CD4-positive, CD25-positive, alpha-beta regulatory T cell (primary cell): ENCODE measurements at places on chromosomes 4 and X. TPM values are rescaled to one million over a fixed set of nuclear protein-coding genes. Genes with fewer than 3 reads are reported as not detected.

Gene TMPRSS11B
- total RNA-seq: not detected

DNA sequence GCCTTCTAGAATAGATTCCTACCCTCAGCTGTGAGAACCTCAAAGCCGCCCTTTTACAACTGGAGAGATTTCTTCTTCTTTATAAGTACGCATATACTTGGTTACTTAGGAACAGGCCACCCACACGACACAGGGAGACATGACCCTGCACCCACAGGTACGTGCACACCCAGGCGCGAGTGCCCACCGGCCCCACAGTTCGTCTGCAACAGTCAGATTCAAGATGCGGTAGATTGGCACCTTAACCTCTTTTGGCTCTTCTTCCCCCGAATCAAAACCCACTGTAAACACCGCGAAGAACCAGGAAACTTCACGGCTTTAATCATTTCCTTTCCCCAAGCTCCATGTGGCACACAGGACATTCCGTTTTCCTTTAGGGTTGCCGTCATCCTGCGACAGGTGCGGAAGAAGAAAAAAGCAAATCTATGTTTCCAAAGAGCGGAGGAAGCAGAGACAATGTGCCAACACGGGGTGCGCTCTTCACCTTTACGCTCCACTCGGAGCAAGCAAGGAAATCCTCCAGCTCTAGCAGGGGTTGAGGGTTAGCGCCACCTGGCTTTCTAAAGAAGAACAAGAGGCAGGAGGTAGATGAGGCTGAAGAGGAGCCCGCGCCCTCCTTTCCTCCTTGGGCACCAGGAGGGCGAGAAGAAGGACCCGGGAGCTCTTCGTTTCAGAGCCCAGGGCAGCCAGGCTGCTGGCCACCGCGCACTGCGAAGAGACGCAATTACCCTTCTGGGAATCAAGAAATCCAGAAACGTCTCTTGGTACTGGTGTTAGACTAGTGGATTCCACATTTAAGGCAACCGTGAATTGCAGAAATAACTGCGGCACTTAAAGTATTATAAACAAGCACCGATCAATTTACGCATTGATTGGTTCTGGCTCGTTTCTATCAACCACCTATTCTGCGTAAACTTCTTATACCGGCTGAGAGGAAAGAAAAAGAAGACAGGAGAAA, 35.7 kb downstream of the HAND2 start:
- DNase-seq: peak; percentile 81

Gene GPC4
- total RNA-seq: not detected

Gene LIMCH1
- total RNA-seq: 0.07 TPM

Gene GABRG1
- total RNA-seq: not detected

DNA sequence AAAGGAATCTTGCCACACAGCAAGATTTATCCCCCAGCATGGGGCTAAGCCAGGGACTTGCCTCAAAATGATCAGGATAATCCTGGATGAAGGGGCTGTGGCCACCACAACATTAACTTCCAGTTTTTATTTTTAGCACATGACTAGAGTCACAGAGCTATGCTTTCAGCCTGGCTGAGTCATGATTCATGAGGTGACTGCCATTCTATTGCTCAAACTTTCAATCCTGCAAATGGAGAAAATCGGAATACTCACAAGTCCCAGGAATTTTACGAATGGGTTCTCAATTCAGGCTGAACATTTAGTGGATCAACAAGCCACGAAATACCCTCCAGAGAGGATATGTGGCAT, 70.7 kb upstream of the HPGD start:
- no peak for DNase-seq

DNA sequence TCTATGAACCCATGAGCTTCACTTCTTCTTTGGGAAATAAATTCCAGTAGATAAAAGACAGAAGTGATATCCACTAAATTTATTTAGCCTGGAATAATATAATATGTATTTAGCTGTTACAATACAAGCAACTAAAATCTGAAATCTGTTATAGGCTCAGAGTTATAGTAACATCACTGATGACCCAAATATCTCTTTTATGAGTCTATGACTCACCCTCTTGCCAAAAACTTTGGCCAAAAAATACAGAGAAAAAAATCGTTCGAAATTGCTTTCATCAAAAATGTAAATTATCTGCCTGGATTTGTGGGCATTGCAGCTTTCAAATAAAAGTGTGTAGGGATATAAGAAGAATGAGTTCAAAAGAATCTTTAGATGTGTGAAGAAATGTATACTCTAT, 89.4 kb upstream of the DKK2 start:
- DNase-seq: no peak

DNA sequence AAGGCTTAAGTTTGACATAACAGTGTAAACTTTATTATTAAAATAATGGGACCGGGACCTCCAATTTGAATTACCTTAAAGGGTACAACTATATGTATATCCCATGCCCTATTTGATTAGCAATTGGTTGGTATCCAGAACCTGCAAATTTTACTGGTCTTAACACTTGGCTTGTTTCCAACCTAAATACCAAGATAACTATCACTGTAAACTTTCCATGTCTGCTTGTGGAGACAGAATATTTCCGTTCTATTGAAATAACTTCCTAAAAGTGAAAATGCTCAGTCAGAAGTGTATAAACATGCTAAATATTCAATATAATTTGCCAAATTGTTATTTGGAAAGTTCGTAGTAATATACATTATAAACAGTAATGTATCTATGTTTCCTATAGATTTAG, 154.0 kb downstream of the TMEM47 start:
- no peak for DNase-seq

DNA sequence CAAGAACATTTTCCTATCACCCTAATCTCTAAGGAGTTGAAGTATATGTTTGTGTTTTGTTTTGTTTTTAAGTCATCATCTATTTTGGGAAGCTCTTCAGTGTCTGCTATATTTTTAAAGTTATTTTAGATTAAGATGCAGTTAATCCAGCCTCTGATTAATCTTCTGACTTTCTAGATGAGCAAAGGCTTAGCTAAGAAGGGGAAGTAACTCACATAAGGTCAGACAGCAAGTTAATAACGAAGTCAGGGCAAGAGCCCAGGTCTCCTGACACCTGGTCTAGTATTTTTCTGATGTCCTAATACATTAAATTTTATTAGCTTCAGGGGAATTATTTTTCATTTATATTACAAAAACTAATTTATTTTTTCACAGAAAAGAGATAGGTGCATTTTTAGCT, 168.5 kb downstream of the SOWAHB start:
- no peak for DNase-seq

DNA sequence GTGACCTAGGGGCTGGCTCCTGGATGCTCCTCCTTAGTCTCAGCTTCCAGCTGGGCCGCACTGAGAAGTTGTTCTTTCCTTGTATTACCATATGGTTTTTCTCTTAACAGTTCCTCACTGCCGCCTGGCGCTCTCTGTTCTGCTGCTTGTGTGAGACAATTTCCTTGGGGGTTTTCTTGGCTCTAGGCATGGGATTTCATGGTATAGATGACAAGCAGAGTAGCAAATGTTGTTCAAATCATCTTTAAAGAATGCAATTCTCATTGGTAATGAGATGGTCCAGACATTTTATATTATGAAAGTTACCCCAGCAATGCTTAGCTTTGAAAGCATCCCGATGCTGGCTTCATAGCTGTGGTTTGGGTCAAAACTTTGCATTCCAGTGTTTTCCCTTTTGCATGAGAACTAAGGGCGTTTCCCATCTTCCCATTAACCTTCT, 37.6 kb downstream of the SEPTIN11 start:
- no peak for DNase-seq

DNA sequence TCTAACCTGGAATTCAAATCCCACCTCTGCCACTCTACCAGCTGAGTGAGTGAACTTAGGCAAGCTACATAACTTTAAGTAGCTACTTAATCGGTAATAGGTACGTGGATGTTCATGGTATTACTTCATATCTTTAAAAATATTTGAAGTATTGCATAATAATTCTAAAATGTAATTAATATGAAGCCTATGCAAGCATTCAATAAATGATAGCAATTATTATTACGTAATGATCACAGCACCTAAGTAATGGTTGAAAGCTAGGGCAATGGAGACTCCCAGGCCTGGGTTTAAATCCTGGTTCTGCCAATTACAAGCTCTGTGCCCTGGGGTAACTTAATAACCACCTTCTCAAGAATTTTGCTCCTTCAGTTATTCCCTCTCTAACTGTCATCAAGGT, 26.7 kb downstream of the LHFPL1 start:
- DNase-seq: no peak

GRCh38 chr4:52265781-52266525, 214.8 kb downstream of the SPATA18 start:
- no peak for DNase-seq
